Hematopoietic multipotent progenitor cell (in vitro differentiated cells): ENCODE measurements at places on chromosomes 2 and 18. TPM values are rescaled to one million over a fixed set of nuclear protein-coding genes. Genes with fewer than 3 reads are reported as not detected.

Gene SPC25
- 0.27 TPM for total RNA-seq

Gene ADGRF3
- total RNA-seq, result 1.1 TPM

Gene BCL11A
- total RNA-seq, result 65.4 TPM

Gene CNDP1
- not detected for total RNA-seq

Gene ECEL1
- 0.27 TPM for total RNA-seq

Gene CCDC148
- not detected for total RNA-seq

Gene EPAS1
- total RNA-seq, result 0.54 TPM

Gene CABLES1
- 18.3 TPM for total RNA-seq

Gene CAPN14
- total RNA-seq, result 1.9 TPM
